ENCODE measurements at places on chromosomes 16 and 17. TPM values are rescaled to one million over a fixed set of nuclear protein-coding genes. Genes with fewer than 3 reads are reported as not detected.

GRCh38 chr17:70912716-70913485, 743.6 kb downstream of the KCNJ2 start:
- H3K27me3 ChIP-seq, result no peaks in the 10 kb centered on the region
- H3K4me1 ChIP-seq, result no peaks in the 10 kb centered on the region
- no peak overlapping the region for H3K27ac ChIP-seq
- no peaks in the 10 kb centered on the region for H3K36me3 ChIP-seq
- no peak for DNase-seq

- no peak overlapping the region for H3K27ac ChIP-seq
- no peak for DNase-seq
- no peaks in the 10 kb centered on the region for H3K36me3 ChIP-seq
- no peaks in the 10 kb centered on the region for H3K27me3 ChIP-seq
- H3K4me3 ChIP-seq, result no peak overlapping the region
- H3K4me1 ChIP-seq, result peaks cover 7% of the 10 kb centered on the region
These were observed 86.8 kb downstream of the MSI2 start for GRCh38 chr17:57342963-57343589.

- H3K36me3 ChIP-seq, result no peaks in the 10 kb centered on the region
- no peak overlapping the region for H3K27ac ChIP-seq
- no peak for DNase-seq
- H3K4me1 ChIP-seq, result peaks cover 4% of the 10 kb centered on the region
- no peaks in the 10 kb centered on the region for H3K27me3 ChIP-seq
- H3K4me3 ChIP-seq, result no peak overlapping the region
These were observed 44.0 kb downstream of the GPRC5B start for GRCh38 chr16:19840524-19841110.

DNA sequence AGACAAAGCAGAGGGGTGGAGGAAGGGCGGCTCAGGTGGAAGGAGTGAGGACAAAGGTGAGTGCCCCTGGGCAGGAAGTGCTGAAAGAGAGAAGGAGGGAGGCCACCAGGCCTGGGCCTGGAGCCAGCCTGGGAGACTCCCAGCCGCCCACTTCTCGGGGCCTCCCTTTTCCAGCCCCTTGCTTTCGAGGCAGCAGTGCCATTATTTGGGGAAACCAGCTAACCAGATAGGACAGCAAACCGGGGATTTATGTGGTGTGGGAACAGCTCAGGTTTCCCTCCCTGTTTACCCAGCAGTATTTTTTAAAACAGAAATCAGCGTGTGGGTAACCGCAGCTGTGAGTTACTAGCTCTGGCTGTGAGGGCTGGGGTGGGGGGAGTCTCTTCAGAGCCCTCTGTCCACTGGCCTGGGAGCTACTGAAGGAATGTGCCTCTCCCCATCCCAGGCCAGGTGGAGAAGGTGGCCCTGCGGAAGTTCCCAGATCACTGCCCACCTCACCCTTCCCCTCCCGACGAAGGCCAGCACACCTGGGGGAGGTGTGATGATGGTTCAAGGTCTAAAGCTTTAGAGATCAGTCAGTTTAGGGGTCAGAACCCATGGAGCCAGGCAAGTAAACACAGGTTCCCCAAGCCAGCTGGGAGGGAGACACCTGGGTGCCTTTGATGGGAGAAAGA, 8.4 kb upstream of the MEOX1 start:
- no peaks in the 10 kb centered on the region for H3K27me3 ChIP-seq
- H3K36me3 ChIP-seq, result no peaks in the 10 kb centered on the region
- no peak overlapping the region for H3K4me3 ChIP-seq
- DNase-seq, result peak; percentile 61

GRCh38 chr17:31595076-31595475, 203.6 kb downstream of the RAB11FIP4 start:
- no peaks in the 10 kb centered on the region for H3K36me3 ChIP-seq
- no peaks in the 10 kb centered on the region for H3K27me3 ChIP-seq
- H3K27ac ChIP-seq, result no peak overlapping the region
- peaks cover 12% of the 10 kb centered on the region for H3K4me1 ChIP-seq
- no peak overlapping the region for H3K4me3 ChIP-seq
- no peak for DNase-seq

DNA sequence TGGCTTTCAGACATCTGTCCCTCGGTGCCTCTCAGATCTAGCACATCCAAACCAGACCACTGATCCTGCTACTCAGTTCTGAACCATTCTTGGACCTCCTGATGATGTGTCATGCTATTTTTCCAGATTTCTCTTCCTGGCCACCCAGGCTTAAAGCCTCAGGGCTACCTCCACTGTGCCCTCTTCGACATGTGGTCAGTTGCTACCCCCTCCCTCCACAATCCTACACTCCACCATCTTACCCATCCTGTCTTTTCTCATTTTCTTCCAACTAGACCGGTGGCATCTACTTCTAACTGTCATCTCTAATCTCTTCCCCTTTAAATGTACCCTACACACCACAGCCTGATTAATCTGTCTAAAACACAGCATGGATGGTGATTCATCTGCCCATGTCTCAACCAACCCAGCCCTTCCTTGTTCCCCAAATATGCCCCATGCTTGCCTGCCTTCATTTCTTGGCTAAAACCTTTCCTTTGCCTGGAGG, 478.6 kb downstream of the SLC39A11 start:
- H3K36me3 ChIP-seq, result no peaks in the 10 kb centered on the region
- peak overlapping the region; percentile 94 for H3K27ac ChIP-seq
- H3K4me3 ChIP-seq, result no peak overlapping the region

GRCh38 chr17:62745806-62746205, 62.3 kb downstream of the MARCHF10 start:
- no peaks in the 10 kb centered on the region for H3K4me1 ChIP-seq
- no peaks in the 10 kb centered on the region for H3K36me3 ChIP-seq
- H3K4me3 ChIP-seq, result no peak overlapping the region
- no peak for DNase-seq

Gene MYH1
- polyA plus RNA-seq, result not detected

GRCh38 chr17:7656958-7657609, 6.4 kb downstream of the ATP1B2 start:
- H3K27ac ChIP-seq, result no peak overlapping the region
- H3K4me3 ChIP-seq, result no peak overlapping the region
- H3K36me3 ChIP-seq, result no peaks in the 10 kb centered on the region
- peaks cover 14% of the 10 kb centered on the region for H3K27me3 ChIP-seq
- H3K4me1 ChIP-seq, result no peaks in the 10 kb centered on the region
- DNase-seq, result no peak

GRCh38 chr17:19771971-19772630, 24.0 kb upstream of the ALDH3A1 start:
- no peaks in the 10 kb centered on the region for H3K27me3 ChIP-seq
- no peak overlapping the region for H3K4me3 ChIP-seq
- no peak for DNase-seq
- H3K27ac ChIP-seq, result no peak overlapping the region
- peaks cover 3% of the 10 kb centered on the region for H3K4me1 ChIP-seq

DNA sequence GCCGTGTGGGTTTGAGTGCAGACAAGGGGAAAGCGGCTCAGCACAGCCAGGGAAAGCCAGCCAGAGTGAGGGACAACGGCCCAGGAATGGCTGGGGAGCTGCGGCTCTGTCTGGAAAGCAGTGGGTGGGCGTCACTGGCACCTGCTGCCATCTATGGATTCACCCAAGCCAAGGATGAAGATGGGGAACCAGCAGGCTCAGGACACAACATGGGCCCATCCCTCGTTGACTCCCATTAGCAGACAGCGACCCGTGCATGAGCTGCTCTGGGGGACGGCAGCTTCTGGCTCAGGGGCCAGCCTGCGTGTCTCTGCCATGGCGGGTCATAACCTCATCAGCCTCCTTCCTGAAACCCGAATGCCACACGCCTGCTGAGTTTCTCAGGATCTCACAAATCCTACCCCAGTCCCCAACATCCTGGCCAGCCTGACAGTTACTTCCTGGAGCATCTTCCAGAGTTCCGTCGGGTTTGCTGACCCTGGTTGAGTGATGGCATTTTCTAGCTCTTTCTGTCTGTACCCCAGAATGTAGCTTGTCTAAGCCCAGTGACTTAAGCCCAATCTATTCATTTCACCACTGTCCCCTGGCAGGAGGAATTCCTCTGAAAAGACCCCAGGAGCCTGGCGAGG, 50.7 kb downstream of the SLC7A5 start:
- H3K27me3 ChIP-seq, result no peaks in the 10 kb centered on the region
- no peak overlapping the region for H3K27ac ChIP-seq
- no peak for DNase-seq
- H3K36me3 ChIP-seq, result no peaks in the 10 kb centered on the region
- H3K4me1 ChIP-seq, result peaks cover 19% of the 10 kb centered on the region

DNA sequence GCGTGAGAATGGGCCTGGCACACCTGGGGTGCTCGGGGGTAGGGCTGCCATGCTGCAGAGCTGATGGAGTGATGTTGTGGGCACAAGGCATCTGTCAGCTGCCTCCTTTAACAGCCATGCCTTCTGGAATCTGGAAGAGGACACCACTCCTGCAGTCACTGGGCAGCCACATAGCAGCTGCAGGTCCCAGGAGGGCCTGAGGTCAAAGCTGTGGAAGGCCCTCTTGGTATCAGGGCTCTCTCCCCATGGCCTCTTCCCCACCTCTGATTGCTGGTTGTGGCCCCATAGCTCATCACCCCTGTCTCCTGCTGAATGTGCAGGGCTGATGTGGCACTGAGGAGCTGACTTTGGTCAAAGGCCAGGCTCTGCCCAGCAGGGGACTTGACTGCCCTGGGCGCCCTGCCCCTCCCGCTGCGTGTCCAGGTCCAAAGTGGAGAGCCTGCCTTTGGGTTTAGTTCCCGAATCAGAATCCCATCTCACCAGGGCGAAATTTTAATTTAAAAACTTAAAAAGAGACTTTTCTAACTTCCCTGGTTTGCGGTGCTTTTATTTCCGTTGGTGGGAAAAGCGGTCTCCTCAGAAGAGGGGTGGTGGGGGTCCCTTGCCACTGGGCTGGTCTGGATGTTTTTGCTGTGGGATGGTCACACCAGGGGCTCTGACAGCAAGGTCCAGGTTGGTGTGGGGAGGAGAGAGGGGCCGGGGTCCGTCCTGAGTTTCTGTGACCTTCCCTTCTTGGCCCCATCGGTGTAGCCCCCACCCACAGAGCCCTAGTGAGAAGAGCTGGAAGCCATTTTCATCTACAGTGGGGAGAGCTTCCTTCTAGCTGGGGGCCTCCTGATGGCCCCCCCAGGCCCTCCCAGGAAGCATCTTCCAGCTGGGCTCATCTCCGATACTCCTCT, 5.9 kb downstream of the UBALD2 start:
- H3K4me3 ChIP-seq, result no peak overlapping the region
- H3K27me3 ChIP-seq, result no peaks in the 10 kb centered on the region
- no peaks in the 10 kb centered on the region for H3K36me3 ChIP-seq
- no peak overlapping the region for H3K27ac ChIP-seq
- DNase-seq, result no peak

- H3K36me3 ChIP-seq, result no peaks in the 10 kb centered on the region
- H3K4me1 ChIP-seq, result peaks cover 13% of the 10 kb centered on the region
- no peaks in the 10 kb centered on the region for H3K27me3 ChIP-seq
- peak overlapping the region; percentile 53 for H3K4me3 ChIP-seq
- H3K27ac ChIP-seq, result peak overlapping the region; percentile 95
These were observed 562 bp downstream of the PPL start for GRCh38 chr16:4936181-4936990.

DNA sequence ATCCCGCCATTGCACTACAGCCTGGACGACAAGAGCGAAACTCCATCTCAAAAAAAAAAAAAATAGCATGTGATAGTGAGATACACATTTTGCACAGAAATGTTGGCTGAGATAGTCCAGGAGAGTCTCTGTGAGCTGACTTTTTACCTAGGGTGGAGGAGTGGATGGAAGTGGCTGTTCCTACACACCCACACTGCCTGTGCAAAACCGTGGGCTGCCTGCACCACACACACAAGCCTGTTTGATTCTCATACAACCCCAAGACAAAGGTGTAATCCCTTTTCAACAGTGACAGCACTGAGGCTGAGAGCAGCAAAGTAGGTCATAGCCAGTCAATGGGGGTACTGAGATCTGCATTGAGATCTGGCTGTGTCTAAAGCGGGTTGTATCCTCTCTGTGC, 86.8 kb downstream of the MARF1 start:
- no peak overlapping the region for H3K27ac ChIP-seq
- no peaks in the 10 kb centered on the region for H3K27me3 ChIP-seq
- no peak for DNase-seq
- H3K4me3 ChIP-seq, result no peak overlapping the region
- H3K4me1 ChIP-seq, result no peaks in the 10 kb centered on the region

- H3K4me1 ChIP-seq, result no peaks in the 10 kb centered on the region
- H3K27me3 ChIP-seq, result no peaks in the 10 kb centered on the region
- DNase-seq, result no peak
- no peaks in the 10 kb centered on the region for H3K36me3 ChIP-seq
- H3K4me3 ChIP-seq, result no peak overlapping the region
These were observed 51.9 kb downstream of the CDYL2 start for GRCh38 chr16:80752541-80752940.

DNA sequence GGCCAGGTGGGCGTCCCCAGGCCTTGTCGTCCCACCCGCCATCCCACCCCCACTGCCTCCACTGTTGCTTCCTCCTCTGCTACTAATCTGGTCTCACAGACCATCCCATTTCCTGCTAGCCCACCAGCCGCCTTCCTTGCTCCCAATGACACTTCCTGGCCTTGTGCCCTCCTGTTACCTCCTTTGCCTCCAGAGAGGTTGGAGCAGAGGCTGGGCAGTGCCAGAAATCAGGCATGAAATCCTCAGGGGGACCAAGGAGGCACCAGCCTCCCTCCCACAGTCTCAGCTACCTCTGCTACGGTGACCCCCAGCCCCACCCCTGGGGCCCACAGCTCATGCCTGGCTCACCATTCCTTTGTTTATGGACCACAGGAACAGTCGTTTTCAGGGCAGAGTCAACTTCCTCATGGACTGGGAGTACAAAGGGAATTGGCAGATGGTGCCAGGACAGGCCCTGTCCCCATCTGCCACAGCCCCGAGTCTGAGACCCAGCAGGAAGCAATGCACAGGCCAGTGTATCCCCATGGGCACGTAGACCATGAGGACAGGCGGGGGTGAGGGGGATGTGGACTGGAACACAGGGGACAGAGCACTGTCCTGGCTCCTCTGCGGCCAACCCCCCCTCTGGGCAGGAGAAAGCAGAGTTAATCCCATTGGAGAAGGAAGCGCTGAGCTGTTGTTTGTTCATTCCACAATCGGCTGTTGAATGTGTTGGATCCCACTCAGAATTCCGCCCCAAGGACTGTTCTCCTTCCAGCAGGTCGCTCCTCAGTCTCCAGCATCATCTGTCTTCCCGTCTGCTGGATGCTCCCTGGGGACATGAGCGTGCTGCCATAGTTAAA, 2.2 kb upstream of the CDH5 start:
- H3K27me3 ChIP-seq, result no peaks in the 10 kb centered on the region
- no peak overlapping the region for H3K4me3 ChIP-seq
- no peak overlapping the region for H3K27ac ChIP-seq
- H3K36me3 ChIP-seq, result no peaks in the 10 kb centered on the region
- H3K4me1 ChIP-seq, result no peaks in the 10 kb centered on the region
- DNase-seq, result no peak

Gene KCNJ16
- polyA plus RNA-seq, result 2.7 TPM

- DNase-seq, result no peak
- no peaks in the 10 kb centered on the region for H3K36me3 ChIP-seq
- no peaks in the 10 kb centered on the region for H3K4me1 ChIP-seq
- H3K27me3 ChIP-seq, result no peaks in the 10 kb centered on the region
- no peak overlapping the region for H3K27ac ChIP-seq
These were observed 36.0 kb downstream of the RTN4RL1 start for GRCh38 chr17:1989135-1989534.

Gene RAB26
- 11.3 TPM for polyA plus RNA-seq

Data from hepatocyte (in vitro differentiated cells).